ENCODE measurements at places on chromosomes 6 and 20.

DNA sequence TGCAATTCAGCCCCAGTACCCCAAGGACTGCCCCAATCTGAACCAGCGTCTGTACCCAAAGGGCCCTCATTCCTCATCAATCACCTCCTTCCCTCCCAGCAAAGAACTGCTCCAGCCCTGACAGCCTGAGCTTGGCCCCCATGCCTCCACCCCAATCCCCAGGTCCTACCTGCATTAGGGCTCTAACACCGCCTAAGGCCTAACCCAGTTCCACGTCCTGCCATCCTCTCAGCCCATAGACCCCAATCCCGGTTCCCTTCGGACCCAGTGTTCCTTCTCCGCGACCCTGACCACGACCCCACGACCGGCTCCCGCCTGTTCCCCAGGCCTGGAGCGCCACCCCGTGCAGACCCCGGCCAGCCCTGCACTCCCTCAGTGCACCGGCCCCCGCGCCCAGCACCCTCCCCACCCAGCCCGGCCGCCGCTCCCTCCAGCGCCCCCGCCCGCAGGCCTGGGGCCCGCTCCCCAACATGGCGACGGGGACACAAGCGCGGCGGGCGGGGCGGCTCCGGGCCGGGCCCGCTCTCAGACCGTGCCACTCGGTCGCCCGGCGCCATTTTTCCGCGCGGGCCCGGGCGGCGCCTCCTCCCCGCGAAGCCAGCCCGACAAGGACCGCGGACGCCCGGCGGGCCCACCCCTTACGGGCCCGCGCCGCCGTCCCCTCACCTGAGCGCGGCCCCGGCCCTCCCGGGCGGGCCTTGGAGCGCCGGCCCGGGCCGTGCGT, 483 bp downstream of the NCOA6 start:
- no peak for DNase-seq

DNA sequence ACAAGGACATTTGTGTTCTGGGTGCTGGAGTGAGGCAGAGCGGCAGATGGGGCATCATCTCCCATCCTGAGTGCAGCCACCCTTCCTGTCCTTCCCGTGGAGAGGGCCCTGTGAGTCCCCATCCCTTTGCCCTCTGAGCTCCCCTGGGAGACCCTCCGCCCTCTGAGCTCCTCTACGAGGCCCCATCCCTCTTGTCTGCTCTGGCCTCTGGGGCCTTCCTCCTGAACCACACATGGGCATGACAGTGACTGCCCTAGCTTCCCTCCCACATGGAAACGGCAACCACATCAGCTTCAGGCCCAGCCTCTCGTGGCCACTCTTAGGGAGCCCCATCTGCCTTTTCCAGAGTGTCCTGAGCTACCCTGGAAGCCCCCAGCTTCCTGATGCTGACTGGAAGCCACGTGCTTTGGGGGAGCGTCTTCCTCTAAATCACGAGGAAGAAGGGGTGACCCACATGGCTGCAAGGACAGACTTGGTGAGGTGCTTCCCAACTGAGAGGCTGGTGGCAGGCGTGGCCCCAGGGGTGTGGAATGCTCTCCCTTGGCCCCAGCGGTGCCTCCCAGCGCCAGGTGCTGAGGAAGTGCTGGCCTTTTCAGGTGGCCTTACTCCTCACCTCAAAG, 52.6 kb downstream of the GINS1 start:
- DNase-seq: no peak

GRCh38 chr6:14246876-14247275, 129.3 kb downstream of the CD83 start:
- DNase-seq: no peak

DNA sequence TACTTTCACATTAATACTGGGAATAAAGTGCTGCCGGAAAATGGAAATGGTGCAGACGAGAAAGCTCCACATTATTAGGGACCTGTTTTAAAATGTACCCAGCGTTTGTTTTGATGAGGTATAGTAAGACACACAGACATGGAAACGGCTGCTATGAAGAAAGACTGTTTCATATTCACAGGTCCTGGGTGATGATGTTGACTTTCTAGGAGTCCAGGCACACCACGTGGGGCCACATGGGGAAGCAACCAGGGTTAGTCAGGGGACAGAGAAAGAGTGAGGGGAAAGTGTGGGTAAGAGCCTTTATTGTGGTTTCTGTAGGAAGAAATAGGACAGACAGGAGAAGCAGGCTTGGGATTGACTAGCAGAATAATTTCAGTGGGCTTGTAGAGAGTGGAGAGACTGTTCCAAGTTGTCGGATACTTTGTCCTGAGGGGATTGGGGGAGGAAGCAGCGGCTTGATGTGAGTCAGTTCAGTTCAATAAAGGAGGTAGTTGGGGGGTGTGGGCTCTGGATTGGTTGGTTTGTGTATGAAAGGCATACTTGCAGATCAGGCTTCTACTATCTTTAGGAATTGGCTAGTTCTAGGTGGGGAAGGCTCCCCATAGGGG, 112.0 kb upstream of the MCHR2 start:
- DNase-seq: no peak

DNA sequence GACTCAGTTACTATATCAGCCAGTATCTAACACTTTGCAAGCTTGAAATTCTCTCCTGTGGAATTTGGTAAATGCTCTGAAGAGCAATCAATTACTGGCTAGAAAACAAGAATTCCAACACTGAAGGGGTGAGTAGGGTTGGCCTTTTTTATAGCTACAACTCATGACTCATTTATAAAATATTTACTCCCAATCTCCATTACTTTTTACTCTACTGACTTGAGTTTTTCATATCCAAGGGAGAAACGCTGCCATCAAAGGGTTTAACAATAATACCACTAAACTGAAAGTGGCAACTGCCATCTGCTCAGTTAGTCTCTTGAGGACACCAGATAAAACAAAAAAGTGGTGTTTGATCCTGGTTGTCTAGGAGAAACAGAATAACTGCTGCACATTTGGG, 203.1 kb downstream of the UBE3D start:
- DNase-seq: no peak

- DNase-seq: no peak
Measured at GRCh38 chr20:62496568-62497218, 20.9 kb upstream of the GATA5 start.

GRCh38 chr20:19628570-19629134, 129.4 kb upstream of the RIN2 start:
- no peak for DNase-seq

GRCh38 chr6:123808556-123808955, 4.9 kb downstream of the NKAIN2 start:
- DNase-seq: no peak

DNA sequence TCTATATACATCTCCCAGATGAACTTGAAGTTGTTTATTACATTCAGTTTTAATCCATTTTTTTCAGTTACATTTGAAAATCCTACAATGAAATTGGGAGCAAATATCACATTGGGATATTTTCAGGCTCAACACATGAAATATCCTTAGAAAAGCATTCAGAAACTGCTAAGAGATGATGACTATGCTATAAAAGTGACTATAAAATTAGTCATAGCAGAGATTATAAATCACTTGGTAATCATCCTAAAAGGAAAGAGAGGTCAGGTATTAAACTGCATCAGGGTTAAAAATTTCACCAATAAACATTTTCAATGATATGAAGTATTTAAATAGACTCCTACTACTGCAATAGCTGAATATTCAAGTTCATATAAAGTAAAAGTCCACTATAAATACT, 987.7 kb downstream of the GRIK2 start:
- no peak for DNase-seq

GRCh38 chr6:105474234-105474633, 71.4 kb upstream of the PREP start:
- no peak for DNase-seq

DNA sequence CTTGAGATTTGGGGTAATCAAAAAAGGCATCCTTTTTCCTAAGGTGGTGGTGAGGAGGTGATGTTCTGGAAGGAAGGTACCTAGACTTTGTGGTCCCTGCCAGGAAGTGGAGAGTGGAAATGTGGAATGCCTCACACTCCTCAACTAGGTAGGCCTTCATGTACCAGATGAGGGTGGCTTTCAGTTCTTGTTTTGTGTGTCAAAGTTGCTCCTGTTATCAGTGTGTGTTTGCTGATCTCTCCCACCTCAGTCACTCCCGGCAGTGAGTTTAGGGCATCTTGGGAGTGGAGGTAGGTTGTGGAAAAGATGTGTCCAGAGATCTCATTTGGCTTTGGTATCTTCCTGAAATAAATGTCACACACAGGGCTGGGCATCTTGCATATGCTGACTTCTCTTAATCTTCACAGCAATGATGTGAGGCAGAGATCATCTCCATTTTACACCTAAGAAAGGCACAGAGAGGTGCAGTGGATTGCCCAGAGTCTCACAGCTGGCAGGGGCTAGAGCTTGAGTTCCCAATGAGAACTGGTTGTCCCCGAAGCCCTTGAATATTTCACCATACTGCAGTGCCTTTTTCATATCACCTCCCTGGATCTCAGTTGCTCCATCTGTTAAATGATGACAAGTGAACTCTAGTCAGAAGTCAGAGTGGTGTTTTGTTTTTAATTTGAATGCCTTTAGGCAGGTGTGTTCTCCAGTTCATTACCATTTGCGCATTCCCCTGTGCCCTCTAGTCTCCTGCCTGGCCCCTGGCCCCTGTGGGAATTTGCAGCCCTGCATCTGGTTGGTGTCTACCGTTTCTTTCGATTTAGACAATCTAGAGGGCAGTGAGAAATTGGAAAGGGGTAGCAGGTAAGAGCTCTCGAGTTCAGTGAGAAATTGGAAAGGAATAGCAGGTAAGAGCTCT, 2.9 kb downstream of the PKIG start:
- DNase-seq: no peak

GRCh38 chr20:21739682-21740081, 34.2 kb downstream of the PAX1 start:
- DNase-seq: no peak

GRCh38 chr6:107784669-107785068, 39.4 kb downstream of the SCML4 start:
- no peak for DNase-seq

DNA sequence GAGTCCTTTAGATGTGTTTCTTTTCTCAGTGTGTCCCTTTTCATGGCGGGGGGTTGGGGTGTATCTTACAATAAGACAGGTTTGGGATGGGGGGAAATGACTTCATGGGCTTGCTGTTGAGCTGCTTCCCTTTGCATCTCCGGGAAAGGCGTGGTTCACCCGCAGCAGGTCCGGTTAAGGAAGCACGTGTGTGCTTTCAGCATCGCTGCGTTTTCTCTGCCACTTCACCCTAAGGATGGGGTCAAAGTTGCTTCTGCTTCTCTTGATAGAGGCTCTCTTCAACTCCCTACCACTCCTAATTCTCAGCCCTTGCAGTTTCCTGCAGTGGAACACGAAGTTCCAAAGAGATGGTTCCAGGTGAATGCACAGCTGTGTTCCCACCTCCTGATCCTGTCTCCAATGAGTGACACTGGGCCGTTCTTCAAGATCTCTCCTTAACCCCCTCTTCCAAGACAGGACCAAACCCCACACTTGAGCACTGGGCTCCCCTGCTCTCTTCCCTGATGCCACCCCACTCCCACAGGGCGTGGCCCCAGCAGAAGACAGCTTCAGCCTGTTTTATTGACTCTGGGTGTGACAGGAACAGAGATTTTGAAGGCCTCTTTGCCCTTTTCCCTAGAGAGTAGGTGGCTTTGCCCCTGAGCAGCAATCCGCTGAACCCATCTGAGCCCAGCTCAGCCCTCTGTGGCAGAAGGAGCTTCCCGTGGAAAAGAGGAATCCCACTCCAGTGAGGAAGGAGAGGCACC, 85.2 kb downstream of the PLEKHG1 start:
- no peak for DNase-seq

DNA sequence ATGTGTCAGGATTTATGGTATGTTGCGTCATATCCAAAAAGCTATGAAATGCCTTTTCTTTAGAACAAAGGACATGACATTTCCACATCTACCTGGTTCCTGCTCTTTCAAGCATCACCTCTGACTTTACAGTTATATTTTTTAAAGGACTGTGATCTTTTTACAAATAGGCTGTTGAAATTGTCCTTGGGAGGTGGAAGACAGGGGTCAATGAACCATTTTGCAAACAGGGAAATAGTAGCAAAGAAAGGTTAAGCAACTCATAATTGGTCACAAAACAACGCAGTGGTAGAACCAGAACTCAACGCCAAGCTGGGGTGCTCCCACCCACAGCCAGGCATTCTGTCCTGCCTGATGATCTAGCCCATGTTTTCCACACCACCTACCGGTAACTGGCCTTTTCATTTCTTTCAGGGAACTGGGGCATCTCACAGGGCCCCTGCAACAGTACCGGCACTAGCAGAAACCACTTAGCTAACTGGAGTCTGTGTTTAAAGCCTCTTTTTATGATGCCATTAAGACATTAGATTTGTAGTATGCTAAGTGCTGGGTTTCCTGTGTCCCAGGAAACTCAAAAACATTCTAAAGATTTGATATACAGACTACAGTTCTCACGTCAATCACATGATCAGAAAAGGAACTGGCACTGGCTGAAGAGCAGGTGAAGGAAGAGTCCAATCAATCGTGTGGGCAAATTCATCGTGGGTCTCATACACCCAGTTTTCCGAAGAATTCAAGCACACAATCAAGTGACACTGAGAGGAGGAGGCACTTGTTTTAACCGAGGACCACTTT, 13.9 kb downstream of the ZNF217 start:
- no peak for DNase-seq

- DNase-seq: no peak
Measured at GRCh38 chr6:170034294-170034693, 256.6 kb downstream of the DLL1 start.

DNA sequence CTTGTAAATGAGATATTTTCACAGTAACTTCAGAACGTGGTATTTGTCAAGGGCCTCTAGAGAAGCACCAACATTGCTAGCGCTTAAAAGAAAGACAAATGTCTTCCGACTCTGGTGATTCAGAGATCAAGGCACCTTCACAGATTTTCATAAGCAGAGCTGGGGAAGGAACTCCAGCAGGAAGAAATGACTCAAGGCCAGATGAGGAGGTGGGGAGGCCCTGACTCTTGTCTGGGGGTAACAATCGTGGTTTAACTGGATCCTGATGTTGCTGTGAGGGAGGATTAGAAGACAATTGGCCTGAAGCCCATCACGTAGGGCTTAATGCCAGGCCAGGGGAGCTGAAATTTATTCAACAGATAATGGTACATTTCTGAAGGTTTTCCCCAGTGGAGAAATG, 122.9 kb upstream of the QKI start:
- no peak for DNase-seq

- no peak for DNase-seq
Measured at GRCh38 chr20:1934721-1935573, 39.7 kb downstream of the SIRPA start.

DNA sequence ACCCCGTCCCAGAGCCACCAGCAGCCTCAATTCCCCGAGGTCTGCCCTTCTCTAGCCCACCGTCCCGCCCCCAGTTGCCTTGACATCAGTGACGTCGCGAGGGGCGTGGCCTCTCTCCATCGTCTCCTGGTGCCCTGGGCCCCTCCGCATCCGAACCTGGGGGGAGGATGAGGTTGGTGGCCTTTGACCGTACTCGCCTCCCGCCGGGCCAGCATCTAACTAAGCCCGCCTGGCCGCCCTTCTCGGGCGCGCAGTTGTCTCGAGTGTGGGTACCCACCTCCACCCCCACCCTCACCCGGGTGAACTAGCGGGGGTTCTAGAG, 5.5 kb upstream of the ARMC12 start:
- no peak for DNase-seq
